Stimulated activated CD4-positive, alpha-beta T cell treated with anti-CD3 and anti-CD28 coated beads, Interleukin-4, amount 100 ng/mL, for 1 hour (primary cell): ENCODE measurements at places on chromosomes 5 and 9.

GRCh38 chr5:54531546-54531945 is 14.0 kb downstream of the SNX18 start:
- DNase-seq: no peak

DNA sequence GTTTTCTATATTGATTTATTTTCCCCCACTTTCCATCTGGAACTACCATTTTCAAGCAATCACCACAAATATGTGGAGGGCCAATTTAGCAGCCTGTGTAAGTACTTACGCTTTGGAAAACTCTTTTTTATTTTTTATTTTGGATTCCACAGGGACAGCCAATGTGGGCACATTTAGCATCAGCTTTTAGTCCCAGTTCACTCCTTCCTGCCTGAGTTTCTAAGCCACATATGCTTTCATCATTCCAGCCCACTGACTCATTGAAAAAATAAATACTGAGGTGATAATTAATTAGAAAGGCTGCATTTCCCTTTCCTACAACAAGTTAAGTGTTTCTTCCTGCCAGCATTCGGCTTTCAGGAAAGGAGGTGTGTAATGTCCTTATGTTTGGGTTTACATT is 76.8 kb downstream of the TMEM167A start:
- no peak for DNase-seq

DNA sequence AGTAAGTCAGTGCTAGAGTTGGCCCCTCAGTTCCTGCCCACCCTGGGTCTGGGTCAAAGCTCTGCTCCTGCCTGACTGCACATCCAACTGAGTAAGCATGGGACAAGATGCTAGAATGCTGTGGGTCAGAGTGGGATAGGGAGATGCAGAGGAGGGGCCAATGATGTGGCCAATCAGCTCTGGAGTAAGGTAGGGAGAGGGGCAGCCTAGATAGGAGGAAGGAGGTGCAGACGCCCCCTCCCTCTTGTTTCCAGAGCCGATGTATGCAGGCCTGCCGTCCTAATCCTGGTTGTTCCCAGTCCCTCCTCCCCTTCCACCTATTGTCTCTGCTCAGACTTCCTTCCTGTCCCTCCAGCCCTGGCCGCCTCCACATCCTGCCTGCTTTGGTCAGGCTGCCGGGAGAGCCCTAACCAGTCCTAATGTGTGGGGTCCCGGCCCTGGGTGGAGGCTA is 1.3 kb downstream of the ARAP3 start:
- DNase-seq: no peak

DNA sequence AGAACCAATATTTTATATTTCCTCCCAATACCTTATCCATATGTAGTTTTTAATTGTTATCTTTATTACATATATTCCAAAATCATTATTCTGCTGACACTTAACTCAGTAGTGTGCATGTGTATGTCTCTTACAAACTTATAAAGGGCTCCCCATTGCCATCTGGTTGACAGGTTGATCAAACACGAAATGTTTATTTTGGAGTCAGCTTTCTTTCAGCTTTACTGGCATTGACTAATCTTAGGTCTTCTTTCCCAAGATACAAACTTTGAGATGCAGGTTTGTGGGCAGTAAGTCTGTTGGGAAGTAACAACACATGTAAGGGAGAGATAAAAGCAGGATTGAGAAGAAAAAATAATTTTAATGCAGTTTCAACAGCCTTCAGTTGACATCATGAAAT is 716.0 kb upstream of the CHD1 start:
- DNase-seq: no peak

DNA sequence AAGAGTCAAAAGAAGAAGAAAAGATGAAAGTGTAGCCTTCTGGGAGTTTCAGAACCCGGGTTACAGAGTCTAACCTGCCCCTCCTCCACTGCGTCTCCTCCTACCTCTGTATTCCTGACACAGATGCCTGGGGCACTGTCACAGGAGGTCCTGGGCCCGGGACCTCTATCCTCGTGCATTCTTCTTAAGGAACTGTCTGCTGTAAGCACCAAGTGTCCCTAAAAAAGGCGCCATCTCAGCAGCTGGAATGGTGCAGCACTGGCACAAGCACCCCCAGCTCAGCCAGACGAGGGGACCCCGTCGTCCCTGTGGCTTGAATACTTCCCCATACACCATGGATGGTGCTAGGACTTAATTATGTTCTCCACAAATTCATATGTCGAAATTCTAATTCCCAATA is 35.8 kb upstream of the MVB12B start:
- DNase-seq: no peak

- DNase-seq: no peak
Measured at GRCh38 chr9:79254900-79255650, 316.7 kb upstream of the TLE4 start.

- no peak for DNase-seq
Measured at GRCh38 chr9:119959846-119960545, 590.8 kb upstream of the BRINP1 start.

- DNase-seq: no peak
Measured at GRCh38 chr5:1724822-1725602, 74.6 kb downstream of the MRPL36 start.

- DNase-seq: no peak
Measured at GRCh38 chr9:2180154-2180553, 165.0 kb downstream of the SMARCA2 start.

DNA sequence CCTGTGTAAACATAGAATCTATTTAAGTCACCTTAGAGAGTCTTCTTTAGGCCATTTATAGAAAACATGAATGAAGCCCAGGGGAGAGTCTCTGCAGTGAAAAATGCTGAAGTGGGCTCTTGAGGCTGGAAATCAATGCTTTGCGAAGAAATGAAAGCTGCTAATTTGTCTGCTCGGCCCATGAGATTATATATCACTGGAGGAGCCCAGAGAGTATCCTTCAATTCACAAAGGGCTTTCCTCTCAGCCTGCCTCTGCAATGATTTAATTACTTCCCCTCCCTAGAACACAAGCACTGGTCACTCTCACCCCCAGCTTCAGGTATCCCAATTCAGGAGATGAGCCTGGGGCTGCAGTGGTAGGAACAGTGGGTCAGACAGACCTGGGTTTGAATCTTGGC is 8.2 kb upstream of the DRD1 start:
- DNase-seq: no peak

DNA sequence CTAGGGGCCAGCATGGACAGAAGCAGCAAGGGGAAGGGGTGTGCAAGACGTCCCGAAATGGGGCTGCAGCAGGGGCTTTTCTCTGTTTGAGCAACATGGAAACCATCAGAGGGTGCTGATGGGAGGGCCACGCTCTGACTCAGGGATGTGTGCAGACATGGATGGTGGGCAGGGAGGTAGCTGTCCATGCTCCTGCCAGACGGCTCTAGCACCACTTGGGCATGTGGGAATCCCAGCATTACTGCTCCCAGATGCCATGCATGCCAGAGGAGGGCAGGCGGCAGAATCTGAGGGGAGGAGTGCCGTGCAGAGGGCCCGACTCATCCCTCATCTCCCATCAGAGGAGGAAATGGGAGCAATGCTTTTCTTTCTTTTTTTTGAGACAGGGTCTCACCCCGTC is 45.6 kb upstream of the SLC25A51 start:
- no peak for DNase-seq

DNA sequence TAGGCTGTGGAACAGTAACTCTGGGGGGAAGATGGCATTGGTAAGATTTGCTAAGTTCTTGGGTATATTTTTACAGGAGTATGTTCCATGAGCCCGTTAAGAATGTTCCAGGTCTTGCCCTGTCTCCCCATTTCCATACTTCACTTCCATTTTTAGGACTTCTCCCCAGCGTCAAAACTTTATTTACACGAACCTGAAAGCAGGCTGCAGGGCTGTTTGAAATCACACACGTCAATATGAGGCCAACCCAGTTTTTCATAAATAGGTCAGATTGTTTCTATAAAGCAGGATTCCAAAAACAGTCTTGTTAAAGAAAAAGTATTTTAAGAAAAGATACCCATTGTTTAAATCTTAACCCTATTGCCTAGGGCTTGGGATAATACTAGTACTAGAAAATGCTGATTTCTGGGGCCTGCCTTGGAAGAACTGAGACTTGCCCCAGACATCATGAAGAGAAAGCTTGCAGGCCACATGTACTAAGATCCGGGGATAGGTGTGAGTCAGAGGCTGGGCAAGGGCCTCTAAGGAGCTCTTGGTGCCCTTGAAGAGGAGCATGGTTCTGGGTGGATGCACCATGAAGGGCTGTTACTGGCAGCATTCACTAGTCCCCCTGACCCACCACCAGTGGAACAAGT is 24.2 kb downstream of the TRIO start:
- no peak for DNase-seq

DNA sequence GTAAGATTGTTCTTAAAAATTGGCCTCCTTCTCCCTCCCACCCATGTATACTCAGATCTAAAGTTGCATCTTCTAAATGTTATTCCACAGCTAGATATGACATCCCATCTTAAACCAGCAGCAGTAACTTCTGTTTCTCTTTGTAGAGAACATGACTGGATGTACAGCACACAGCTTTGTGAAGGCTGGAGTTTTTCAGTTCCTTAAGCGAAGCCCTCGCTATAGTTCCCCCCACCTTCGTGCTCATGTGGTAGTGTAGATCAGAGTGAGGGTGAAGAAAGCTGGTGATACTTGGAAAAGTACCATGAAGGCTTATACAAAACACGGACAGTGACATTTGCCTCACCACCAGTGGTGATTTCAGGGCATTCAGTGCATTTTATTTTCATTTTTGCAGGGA is 137.5 kb downstream of the MAT2B start:
- no peak for DNase-seq

DNA sequence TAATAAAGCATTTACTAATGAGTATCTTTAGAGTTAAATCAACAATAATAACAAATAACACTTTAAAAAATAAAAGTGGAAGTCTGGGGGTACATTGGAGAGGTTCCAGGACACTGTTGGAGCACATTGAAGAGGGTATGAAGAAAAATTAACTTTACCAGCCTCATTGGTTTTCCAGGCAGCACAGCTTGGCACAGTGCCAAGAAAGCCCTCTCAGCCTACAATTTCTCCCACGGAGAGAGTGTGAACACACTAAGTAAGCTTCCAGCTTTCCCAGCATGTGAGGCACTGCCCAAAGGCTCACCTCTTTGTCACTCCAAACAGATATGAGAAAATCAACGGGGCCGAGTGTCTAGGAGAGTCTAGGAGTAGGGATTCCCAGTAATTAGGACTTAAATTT is 1912.8 kb upstream of the NUDT12 start:
- DNase-seq: no peak

GRCh38 chr5:20524991-20525529 is 537.1 kb upstream of the CDH18 start:
- no peak for DNase-seq

DNA sequence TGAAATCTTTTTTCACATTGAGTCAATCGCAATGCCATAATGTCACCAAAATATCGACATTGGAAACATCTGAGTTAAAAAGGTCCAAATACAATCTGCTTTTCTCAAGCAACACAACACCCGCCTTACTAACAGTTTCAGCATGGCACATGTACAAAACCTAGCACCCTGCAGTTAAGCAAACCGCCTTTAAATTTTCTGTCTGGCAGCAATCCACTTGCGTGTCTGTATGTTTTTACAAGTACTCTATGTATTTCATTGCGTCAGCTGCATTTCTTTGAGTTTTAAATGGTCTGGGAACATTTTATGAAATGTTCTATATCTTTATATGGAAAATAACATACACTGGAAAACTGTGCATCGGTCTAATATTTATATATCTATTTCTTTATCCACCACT is 134.6 kb downstream of the DENND1A start:
- no peak for DNase-seq

- DNase-seq: no peak
Measured at GRCh38 chr5:107403228-107403953, 267.3 kb downstream of the EFNA5 start.
